Occipital lobe (tissue), 3 donors: ENCODE measurements at places on chromosomes 7 and 10.

GRCh38 chr7:88546808-88547207, 212.7 kb upstream of the ZNF804B start:
- no peak for DNase-seq

DNA sequence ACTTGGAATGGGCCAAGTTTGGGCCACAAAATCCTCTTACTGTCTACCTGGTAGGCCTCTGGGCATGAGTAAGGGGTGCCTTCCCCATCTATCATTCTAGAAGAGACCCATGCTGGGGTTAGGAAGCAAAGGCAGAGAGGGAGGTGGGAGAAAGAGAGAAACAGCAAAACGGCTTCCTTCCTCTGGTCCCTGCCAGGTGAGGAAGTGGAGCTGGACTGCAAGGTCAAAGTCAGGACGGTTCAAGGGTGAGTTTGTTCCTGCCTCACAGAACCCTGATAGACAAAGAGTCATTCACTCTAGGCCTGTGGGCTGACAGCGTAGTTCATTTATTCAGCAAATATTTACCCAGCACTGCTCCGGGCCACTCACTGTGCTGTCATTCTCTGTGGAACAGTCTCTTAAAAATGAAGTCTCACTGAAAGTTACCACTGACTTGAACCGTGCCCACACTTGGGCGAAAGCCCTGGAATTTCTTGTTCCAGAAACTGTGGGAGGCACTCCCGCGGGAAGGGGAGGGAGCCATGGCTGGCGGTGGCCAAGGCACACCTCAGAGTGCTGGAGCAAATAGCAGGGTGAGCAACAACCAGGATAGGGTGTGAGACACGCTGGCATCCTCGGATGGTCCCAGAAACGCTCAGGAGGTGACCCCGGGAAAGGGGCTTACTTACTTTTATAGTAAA, 26.2 kb upstream of the ECHDC3 start:
- DNase-seq, result no peak

GRCh38 chr7:91043186-91043585, 221.0 kb upstream of the FZD1 start:
- DNase-seq, result no peak

DNA sequence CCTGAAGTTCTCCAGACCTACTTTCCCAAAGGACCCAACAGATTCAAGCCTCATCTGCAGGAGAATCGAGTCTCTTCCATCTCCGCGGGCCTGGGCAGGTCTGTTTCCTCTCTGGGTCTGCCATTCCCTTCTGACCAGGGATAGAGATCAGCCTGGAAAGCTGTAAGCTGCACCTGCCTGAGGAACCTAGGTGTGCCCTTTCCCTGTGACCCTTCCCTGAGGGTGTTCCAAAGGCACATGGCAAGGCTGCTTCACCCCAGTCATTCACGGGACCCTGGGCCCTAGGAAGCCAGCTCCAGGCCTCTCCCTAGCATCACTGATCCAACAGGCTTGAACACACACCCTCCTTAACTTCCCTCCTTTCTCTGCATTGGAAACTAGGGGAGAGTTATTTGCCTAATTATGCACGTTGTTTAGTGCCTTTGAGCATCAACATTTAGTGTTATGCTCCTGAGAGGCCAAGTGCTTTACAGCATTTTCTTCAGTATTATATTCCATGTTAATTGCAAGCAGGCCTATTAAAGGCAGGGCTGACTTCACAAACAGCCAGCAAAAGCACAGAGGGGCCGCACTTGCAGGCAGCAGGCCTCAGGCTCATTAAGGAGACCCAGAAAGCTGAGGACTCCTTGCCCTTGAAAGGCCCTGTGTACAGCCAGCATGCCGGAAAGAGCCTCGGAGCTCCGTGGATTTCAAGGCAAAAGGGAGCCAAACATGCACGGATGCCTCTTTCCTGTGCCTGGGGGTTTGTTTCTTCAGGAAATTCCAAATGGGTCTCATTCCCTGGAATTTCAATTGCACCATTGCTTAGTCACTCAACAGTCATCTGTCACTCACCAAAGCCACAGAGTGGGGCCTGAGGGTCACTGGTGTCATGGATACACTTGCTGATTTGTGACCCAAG, 91.0 kb upstream of the FAM20C start:
- no peak for DNase-seq

- DNase-seq, result no peak
Measured at GRCh38 chr7:75711656-75712514, 26.9 kb downstream of the HIP1 start.

DNA sequence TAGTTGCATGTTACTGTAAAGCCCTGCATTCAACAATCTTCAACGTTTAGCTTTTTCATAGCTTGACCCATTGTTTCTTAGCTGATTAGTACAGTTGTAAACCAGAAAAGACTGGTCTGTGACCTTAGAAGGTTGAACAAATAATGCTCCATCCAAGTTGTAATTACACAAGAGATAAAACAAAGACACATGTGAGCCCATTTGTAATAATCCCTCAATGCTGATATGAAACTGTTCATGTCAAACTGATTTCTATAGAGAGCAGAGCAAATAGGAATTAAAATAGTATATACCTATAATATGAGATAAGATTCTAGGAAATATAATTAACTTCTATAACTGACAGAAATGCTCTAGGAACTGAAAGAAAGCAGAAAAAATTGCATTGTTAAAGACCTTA, 94.7 kb upstream of the SLC25A13 start:
- DNase-seq, result no peak

DNA sequence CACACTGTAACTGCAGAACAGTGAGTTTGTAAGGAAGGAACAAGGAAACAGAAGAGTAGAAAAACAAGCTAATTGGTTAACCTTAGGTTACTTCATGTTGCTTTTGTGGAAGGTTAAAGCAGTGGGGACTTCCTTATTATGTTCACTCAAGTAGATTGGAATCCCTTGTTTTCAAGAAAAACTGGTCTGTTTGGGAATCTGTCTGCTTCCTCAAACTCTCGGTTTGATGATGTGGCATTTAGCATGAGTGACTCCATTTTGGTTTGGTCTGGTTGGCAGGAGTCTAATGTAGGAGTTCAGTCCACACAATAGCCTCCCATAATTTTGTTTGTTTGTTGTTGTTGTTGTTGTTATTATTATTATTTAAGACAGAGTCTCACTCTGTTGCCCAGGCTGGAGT, 3.8 kb upstream of the TRIM56 start:
- DNase-seq, result no peak

DNA sequence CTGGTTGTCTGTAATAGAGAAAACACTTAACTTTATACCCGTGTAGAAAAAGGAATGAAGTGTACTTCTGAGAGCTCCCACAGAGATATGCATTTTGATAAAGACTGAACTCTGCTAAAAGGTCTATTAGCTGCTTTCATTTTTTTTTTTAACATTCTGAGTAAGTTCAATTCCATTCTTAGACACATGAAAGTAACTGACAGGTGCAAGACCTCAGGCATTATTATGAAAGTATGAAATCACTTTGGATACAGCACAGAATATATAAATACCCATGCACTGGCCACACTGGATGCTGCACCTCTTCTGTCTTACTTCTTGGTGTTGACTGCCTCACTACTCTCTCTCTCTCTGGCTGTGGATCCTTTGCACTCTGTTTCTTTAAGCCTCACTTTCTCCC, 46.2 kb downstream of the VWDE start:
- DNase-seq, result no peak

DNA sequence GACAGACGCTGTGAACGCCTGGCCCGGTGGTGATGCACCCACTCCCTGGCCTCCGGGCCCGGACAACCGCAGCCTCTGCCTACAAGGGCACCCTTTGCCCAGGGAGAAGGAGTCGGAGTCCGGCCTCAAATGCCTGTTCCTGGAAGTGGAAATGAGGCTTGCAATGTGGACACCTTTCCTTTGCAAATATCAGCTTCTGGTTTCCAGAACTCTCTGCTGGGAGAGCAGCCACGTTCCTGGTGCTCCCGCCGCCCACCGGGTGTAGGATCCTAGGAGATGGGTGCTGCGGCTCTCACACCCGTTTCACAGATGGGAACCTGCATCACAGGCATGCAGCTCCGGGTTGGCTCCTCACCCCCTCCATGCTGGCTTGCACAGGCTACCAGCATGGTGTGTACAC, 2.9 kb downstream of the FOXL3 start:
- DNase-seq, result no peak

DNA sequence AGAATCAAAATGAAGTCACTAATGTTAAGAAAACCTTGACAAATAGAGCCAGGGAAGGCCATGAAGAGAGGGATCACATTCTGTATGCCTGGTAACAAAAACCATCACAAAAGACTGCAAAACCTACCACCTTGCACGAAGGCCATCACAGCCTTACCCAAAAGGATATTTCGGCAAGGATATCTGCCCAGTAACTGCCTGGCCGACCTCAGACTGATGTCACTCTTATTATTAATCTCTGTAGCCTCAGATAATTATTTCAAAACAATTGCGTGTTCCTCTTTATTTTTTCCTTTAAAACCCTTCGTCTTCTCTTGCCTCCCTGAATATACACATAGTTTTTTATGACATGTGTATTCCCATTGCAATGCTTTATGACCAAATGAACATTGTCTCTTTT, 52.5 kb downstream of the CDC14C start:
- DNase-seq, result no peak

GRCh38 chr10:120949609-120950031, 98.5 kb downstream of the WDR11 start:
- DNase-seq, result no peak
